Hippocampal formation (tissue), 2 donors: ENCODE measurements at places on chromosomes 1 and 21.
A peak's percentile ranks its signal among the peaks of the same experiment; 100 is the strongest.

GRCh38 chr1:228471762-228472398, 15.3 kb upstream of the RNF187 start:
- no peak for DNase-seq

GRCh38 chr1:110243574-110243973, 33.5 kb downstream of the KCNC4 start:
- DNase-seq = no peak

DNA sequence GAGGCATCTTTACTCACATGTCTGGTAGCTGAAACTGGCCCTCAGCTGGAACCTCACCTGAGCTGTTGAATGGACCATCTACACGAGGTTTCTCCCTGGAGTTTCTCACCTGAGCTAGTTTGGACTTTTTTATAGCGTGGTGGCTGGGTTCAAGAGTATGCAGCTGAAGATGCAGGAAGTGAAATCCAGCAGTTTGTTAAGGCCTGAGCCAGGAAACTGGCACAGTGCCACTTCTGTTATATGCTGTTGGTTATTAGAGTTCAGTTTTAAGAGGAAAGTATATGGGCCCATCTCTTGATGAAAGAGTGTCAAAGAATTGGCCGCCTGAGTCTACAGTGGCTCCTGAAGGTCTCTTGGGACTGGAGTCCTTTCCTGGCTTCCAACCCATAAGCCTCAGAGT, 35.6 kb downstream of the STUM start:
- DNase-seq = no peak

GRCh38 chr21:16978309-16978895, 534.4 kb upstream of the CXADR start:
- DNase-seq = peak; percentile 12

DNA sequence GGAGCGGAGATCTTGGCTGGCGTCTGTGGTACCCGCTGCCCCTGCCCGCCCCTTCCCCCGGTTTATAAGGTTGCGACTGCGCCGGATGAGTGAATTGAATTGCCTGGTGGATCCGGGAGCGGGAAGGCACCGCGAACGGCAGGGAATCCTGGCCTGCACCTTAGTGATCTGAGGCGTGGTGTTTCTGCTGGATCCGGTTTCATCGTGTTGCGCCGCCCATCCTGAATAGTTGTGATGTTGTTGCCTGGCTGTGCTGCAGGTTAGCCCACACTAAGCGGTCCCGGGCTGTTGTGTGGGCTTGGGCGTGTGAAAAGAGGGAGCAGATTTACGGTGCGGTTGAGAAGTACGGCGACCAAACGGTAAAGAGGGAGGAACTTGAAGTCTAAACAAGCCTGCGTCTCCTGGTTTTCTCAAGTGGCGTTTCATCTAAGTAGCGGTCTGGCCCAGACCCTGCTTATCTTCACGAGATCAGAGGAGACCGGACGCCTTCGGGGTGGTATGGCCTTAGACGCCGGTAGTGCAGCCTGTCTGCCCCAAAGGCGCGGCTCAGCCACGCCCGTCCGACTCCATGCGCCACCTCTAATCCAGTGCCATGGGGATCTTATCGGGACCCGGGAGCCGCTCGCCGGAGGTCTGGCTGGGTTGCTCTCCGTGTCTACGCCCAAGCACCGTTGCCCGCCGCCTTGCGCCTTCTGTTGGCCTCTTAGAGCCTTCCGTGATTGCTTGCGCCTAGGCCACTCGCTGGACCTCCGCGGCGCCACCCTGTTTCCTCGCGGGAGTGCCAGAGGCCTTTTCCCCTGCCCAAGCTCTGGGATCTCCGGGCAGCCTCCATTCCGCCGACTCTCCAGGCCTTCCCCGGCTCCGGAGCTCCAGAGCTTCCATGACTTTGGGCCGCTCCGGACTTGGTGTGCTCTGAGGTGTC, 87.5 kb upstream of the RHOU start:
- DNase-seq = no peak

DNA sequence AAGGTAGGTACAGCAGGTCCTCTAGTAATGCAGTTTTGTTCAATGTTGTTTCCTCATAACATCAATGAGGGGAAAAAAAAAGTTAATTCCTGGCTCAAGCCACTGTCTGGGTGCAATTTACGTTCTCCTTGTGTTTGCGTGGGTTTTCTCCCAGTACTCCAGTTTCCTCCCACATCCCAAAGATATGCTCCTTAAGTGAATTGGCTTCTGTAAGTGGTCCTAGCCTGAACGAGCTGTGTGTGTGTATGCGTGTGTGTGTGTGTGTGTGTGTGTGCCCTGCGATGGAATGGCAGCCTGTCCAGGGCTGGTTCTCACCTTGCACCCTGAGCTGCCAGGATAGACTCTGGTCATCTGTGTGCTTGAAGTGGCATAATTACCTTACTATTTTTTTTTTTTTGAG, 332.0 kb downstream of the PDE4B start:
- no peak for DNase-seq
